Heart left ventricle (tissue), 16 donors: ENCODE measurements at places on chromosomes 13 and 19. TPM values are rescaled to one million over a fixed set of nuclear protein-coding genes. Genes with fewer than 3 reads are reported as not detected.

Gene MYO9B
- total RNA-seq: 24.2 TPM

Gene SIAH3
- total RNA-seq: not detected

DNA sequence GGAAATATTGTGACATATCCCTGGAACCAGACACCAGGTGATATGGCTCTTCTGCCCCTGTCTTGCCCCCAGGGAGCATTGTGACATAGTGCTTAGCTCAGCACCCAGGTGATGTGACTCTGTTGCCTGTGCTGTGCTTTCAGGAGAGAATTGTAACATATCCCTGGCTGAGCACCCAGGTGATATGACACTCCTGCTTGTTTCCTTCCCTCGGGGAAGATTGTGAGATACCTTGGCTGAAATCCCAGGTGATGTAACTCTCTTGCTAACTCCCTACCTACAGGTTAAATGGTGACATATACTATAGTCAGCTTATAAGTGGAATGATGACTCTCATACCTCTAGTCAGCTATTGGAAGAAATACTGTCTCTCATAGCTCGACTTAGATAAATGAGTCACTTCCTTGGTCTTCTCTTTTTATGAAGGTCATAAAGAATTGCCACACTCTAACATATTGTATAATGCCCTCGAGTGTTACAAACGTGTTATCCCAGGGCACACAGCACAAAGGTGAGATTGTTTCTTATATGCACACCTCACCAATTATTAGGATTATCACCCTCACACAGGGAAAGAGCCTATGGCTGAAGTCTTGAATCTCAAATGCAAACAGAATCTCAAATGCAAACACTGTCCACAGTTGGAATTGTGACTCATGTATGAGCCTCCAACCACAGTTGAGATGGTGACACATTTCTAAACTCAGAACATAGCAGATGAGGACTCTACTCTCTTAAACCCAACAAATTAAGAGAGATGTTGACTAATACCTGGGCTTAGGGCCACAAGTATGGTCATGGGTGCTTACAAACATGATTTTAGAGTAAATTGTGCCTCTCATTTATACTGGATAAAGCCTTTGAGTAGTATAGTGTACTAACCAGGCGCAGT lies 32.7 kb upstream of the ZNF254 start:
- no peak overlapping the region for H3K27ac ChIP-seq
- no peak for DNase-seq
- H3K27me3 ChIP-seq: no peaks in the 10 kb centered on the region
- no peaks in the 10 kb centered on the region for H3K4me1 ChIP-seq
- H3K36me3 ChIP-seq: peaks cover 92% of the 10 kb centered on the region
- H3K4me3 ChIP-seq: no peak overlapping the region

DNA sequence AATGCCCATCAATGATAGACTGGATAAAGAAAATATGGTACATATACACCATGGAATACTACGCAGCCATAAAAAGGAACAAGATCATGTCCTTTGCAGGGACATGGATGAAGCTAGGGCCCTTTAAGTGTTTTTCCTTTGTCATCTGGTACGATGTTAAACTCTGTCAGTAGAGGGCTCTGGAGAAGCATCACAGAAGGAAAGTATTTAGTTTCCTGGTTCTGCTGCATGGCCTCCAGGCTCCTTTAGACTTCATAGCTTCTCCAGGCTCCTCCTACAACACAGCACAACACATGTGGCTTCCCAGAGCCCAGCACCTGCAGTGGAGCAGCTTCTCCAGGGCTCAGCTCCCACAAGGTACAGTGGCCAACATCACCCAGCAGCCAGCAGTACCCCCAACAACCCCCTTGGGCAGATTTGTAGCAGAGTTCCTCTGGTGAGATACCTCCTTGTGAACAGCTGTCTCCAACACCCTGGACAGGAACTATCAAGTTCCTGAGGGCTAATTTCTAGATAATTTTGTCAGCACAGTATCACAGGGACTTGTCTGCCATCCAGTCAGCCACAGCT lies 63.4 kb downstream of the KCTD12 start:
- DNase-seq: no peak
- H3K27me3 ChIP-seq: no peaks in the 10 kb centered on the region
- peak overlapping the region; percentile 31 for H3K27ac ChIP-seq

DNA sequence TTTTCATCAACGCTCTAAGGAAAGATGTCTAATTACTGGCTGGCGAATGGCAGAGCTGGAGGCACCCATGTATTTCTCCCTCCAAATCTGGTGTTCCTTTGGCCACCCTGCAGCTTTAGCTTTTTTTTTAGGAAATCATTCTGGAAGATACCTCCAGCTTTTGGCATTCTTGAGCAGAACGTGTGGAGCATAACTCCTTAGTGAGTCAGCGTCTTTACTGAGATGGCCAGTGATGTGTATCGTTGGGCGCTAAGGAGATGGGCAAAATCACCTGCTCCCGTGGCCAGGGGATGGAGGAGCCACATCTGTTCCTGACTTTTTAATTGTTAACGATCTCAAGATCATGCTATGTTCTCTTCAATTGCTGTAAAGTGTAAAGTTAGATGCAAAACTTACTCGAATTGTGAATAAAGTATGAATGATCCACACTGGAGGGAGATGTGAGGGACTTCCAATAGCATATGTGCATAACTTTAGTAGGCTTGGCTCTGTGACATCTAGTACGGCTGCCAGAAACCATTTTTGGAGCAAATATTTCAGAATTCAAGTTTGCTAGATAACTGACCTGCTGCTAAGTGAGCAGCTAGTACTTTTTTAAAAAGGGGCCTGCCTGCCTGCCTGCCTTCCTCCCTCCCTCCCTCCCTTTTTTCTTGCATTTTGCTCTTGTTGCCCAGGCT lies 24.4 kb upstream of the C1QTNF9 start:
- no peaks in the 10 kb centered on the region for H3K27me3 ChIP-seq
- peaks cover 2% of the 10 kb centered on the region for H3K4me1 ChIP-seq
- H3K4me3 ChIP-seq: no peak overlapping the region
- no peak overlapping the region for H3K27ac ChIP-seq

DNA sequence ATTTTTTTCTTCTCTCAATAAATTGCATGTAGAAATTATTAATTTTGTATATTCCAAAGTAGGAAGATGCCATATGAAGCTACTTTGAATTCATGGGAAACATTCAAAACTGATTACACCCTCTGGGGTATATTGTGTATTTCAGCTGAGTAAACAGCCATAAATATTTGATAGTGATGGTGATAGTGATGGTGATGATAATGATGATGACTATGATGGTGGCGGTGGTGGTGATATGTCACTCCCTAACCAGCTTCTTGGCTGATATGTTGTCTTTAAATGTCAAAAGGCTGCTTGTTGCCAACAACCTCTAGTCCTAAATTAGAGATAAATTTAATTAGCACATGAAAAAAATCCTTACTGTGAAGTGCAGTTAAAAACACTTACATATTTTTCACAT lies 102.0 kb downstream of the LRCH1 start:
- no peaks in the 10 kb centered on the region for H3K36me3 ChIP-seq
- no peak for DNase-seq
- H3K4me3 ChIP-seq: no peak overlapping the region
- peak overlapping the region; percentile 69 for H3K27ac ChIP-seq

GRCh38 chr13:106534639-106535551 lies 567 bp downstream of the EFNB2 start:
- H3K4me1 ChIP-seq: no peaks in the 10 kb centered on the region
- H3K27me3 ChIP-seq: no peaks in the 10 kb centered on the region
- H3K36me3 ChIP-seq: no peaks in the 10 kb centered on the region
- H3K27ac ChIP-seq: peak overlapping the region; percentile 70
